Cerebellum (tissue), 4 donors: ENCODE measurements at places on chromosomes 7 and 10. TPM values are rescaled to one million over a fixed set of nuclear protein-coding genes. Genes with fewer than 3 reads are reported as not detected.

- DNase-seq, result no peak
Measured at GRCh38 chr10:78007172-78007571, 22.1 kb downstream of the POLR3A start.

- peak; percentile 5 for DNase-seq
Measured at GRCh38 chr10:94076325-94076841, 82.7 kb downstream of the PLCE1 start.

GRCh38 chr7:2459674-2460073 lies 16.5 kb downstream of the GRIFIN start:
- no peak for DNase-seq

- no peak for DNase-seq
Measured at GRCh38 chr7:128933180-128933891, 4.4 kb upstream of the IRF5 start.

GRCh38 chr10:712089-712488 lies 22.6 kb upstream of the DIP2C start:
- no peak for DNase-seq

GRCh38 chr7:139304517-139304916 lies 36.6 kb upstream of the FMC1 start:
- DNase-seq, result no peak

ZNF680 gene
- 64.3 TPM for total RNA-seq

- DNase-seq, result no peak
Measured at GRCh38 chr10:131843881-131844284, 56.9 kb upstream of the PPP2R2D start.

DNA sequence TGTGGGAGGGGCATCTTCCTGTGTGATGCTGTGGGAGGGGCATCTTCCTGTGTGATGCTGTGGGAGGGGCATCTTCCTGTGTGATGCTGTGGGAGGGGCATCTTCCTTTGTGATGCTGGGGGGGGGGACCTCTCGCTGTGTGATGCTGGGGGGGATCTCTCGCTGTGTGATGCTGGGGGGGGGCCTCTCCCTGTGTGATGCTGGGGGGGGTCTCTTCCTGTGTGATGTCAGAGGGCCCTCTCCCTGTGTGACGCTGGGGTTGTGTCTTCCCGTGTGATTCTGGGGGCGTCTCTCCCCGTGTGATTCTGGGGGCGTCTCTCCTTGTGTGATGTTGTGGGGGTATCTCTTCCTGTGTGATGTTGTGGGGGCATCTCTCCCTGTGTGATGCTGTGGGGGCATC lies 27.9 kb upstream of the DPYSL4 start:
- DNase-seq, result no peak

- no peak for DNase-seq
Measured at GRCh38 chr10:96281444-96282029, 10.2 kb upstream of the BLNK start.

GRCh38 chr10:34171957-34172527 lies 643.1 kb downstream of the PARD3 start:
- DNase-seq, result no peak

PON3 gene
- total RNA-seq, result 0.36 TPM

PITX3 gene
- not detected for total RNA-seq

DNA sequence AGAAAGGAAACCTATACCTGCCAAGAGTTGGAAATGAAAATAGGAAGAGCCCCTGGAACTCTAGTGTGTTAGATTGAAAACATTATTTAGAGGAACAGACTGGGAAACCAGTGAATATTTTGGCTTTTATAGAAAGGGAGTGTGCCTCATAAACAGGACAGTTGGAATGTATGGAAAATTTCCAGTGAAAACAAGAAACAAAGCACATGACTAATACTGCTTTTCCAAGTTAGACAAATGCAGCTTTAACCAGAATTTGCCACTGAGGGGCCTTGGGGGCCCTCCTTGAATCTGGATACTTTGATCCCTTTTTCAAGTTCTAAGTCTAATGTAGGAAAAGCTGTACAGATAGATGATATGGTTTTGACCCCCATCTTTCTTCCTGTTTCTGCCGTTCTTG lies 21.2 kb downstream of the ITGB8 start:
- DNase-seq, result no peak

- no peak for DNase-seq
Measured at GRCh38 chr7:119996634-119997033, 276.3 kb upstream of the KCND2 start.

DNA sequence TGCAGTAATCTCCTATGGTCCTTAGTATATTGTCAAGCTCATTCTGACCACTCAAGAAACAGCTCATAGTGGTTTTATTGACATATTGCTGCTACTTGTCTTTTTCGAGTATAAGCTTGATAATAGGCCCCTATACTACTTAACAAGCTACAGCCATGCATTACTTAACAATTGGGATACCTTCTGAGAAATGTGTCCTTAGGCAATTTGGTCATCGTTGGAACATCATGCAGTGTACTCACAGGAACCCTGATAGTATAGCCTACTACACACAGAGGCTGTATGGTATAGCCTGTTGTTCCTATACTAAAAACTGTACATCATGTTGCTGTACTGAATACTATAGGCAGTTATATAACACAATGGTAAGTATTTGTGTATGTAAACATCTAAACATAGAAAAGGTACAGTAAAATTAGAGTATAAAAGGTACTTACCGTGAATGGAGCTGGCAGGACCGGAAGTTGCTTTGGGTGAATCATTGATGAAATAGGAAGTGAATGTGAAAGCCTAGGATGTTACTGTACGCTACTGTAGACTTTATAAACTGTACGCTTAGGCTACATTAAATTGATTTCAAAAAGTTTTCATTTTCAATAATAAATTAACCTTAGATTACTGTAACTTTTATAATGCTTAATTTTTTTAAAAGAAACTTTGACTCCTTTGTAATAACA lies 160.9 kb downstream of the LRRC4 start:
- DNase-seq, result no peak

KCNH2 gene
- total RNA-seq, result 14.2 TPM

ASB10 gene
- not detected for total RNA-seq

- DNase-seq, result no peak
Measured at GRCh38 chr10:123557366-123558108, 108.6 kb upstream of the GPR26 start.

- no peak for DNase-seq
Measured at GRCh38 chr7:106080300-106080987, 31.7 kb downstream of the SYPL1 start.

CBLL1 gene
- total RNA-seq, result 28.1 TPM

ANXA8 gene
- not detected for total RNA-seq

HOXA5 gene
- total RNA-seq, result not detected

DNA sequence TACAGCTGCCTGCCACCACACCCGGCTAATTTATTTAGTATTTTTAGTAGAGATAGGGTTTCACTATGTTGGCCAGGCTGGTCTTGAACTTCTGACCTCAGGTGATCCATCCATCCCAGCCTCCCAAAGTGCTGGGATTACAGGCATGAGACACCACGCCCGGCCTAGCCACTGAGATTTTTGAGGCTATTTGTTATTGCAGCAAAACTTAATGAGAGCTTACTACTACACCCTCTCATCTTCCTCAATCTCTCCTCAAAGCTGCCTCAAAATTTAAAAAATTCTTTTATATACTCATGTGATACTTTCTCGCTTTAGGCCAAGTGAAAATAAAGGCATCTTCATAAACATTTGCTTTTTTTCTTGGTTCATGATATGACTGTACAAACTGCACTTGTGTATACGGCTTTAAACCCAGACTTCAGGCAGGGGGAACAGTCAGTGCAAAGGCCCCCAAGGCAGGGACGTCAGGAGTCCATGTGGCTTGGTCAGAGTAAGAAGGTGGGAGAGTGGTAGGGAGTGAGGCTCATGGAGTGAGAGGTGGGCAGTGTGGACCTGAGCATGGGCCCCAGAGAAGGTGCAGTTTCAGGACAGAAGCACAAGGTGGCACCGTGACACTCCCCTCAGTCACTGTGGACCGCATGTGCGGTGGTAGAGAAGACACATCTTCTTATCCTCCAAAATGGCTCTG lies 55.5 kb downstream of the SYPL1 start:
- peak; percentile 84 for DNase-seq

PON1 gene
- not detected for total RNA-seq

GRCh38 chr7:7481802-7482201 lies 53.9 kb downstream of the COL28A1 start:
- no peak for DNase-seq

DNA sequence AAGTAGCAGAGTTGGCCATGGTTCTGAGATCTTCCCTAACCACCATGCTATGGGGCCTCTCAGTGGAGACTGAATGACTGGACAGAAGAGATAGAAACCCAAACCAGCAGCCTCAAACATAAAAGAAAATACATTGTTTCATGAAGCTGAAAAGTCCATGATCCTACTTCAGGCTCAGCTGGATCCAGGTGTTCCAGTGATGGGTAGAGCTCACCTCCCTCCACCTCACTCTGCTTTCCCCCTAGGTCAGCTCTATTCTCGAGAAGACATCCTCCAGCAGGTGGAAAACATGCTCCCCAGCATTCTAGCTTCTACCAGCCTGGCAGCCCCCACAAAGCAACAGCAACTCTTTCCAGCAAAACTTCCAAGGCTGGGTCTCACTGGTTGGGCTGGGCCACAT lies 132.1 kb downstream of the OAT start:
- no peak for DNase-seq
